Mesendoderm (in vitro differentiated cells): ENCODE measurements at places on chromosomes 7 and 10.

- H3K36me3 ChIP-seq: no peaks in the 10 kb centered on the region
- H3K4me1 ChIP-seq: no peaks in the 10 kb centered on the region
- H3K4me3 ChIP-seq: no peak overlapping the region
- no peaks in the 10 kb centered on the region for H3K27me3 ChIP-seq
- no peak for DNase-seq
Measured at GRCh38 chr7:90599892-90600555, 3.9 kb downstream of the CDK14 start.

DNA sequence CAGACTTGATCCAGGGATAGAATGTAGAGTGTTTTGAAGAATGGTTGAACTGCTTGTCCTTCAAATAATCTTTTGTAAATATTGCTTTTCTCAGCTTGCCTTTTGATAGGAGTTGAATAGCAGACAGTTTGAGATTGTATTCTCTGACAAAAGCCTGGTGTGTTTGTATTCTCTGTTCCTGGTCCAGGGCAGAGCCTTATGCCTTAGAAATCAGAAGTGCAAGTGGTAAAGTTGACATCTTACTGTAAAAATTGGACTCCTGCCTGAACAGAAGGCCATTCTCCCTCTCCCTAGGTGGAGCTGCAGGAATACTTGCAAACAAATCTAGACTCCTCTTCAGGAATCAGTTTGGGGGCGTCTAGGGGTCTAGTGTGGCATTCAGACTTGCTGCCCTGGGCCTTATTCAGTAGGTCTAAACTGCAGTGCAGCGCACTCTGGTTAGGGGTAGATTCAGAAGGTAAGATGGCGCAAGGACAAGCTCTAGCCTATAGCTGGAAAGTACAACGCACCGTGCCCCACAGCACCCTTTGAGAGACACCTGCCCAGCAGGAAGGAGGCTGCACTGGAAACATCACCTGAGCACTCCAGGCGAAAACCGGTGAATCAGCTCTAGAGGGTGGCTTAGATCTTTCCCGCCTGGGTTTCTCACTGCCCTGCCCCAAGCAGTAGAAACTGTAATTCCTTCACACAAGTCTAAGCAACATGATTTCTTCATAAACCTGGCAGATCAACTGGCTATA, 608.5 kb upstream of the GALNT17 start:
- H3K4me3 ChIP-seq: no peak overlapping the region
- H3K36me3 ChIP-seq: no peaks in the 10 kb centered on the region
- DNase-seq: no peak
- H3K27ac ChIP-seq: no peak overlapping the region
- H3K27me3 ChIP-seq: no peaks in the 10 kb centered on the region

GRCh38 chr7:22660293-22660692, 66.7 kb upstream of the IL6 start:
- H3K27ac ChIP-seq: no peak overlapping the region
- DNase-seq: no peak
- H3K27me3 ChIP-seq: no peaks in the 10 kb centered on the region
- H3K4me3 ChIP-seq: no peak overlapping the region
- no peaks in the 10 kb centered on the region for H3K36me3 ChIP-seq

- no peaks in the 10 kb centered on the region for H3K27me3 ChIP-seq
- no peak overlapping the region for H3K4me3 ChIP-seq
- DNase-seq: no peak
- no peaks in the 10 kb centered on the region for H3K4me1 ChIP-seq
- H3K27ac ChIP-seq: no peak overlapping the region
Measured at GRCh38 chr10:71727105-71727737, 7.6 kb upstream of the C10orf105 start.

- no peaks in the 10 kb centered on the region for H3K27me3 ChIP-seq
- H3K36me3 ChIP-seq: no peaks in the 10 kb centered on the region
- no peak overlapping the region for H3K27ac ChIP-seq
- no peaks in the 10 kb centered on the region for H3K4me1 ChIP-seq
- DNase-seq: peak; percentile 44
- H3K4me3 ChIP-seq: no peak overlapping the region
Measured at GRCh38 chr7:81845744-81846241, 75.9 kb upstream of the HGF start.

- no peak overlapping the region for H3K4me3 ChIP-seq
- H3K27ac ChIP-seq: no peak overlapping the region
- DNase-seq: no peak
- no peaks in the 10 kb centered on the region for H3K36me3 ChIP-seq
Measured at GRCh38 chr10:17684537-17684936, 40.6 kb downstream of the STAM start.

DNA sequence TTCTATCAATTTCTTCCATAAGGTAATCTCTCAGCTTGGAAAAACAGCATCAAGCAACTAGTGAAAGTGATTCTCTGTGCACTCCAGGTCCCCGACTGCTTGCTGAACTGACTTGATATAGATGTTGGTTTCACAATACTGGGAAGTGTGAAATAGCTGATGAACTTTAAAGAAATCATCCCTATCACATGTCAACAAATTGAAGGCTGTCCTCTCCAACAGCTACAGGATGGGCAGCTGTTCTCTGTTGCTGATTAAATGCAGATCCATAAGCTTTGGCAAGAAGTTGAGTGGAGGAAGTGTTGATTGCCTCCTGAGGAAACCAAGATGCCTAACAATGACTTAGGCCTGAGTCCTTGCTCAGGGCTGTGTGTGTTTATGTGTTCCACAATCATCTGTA, 130.4 kb upstream of the GDF10 start:
- H3K27ac ChIP-seq: no peak overlapping the region
- H3K4me1 ChIP-seq: no peaks in the 10 kb centered on the region
- H3K36me3 ChIP-seq: no peaks in the 10 kb centered on the region
- peak; percentile 21 for DNase-seq
- no peak overlapping the region for H3K4me3 ChIP-seq

- no peaks in the 10 kb centered on the region for H3K36me3 ChIP-seq
- no peak for DNase-seq
- no peak overlapping the region for H3K27ac ChIP-seq
- no peaks in the 10 kb centered on the region for H3K27me3 ChIP-seq
- no peak overlapping the region for H3K4me3 ChIP-seq
Measured at GRCh38 chr7:78194611-78195010, 396.0 kb downstream of the PHTF2 start.

DNA sequence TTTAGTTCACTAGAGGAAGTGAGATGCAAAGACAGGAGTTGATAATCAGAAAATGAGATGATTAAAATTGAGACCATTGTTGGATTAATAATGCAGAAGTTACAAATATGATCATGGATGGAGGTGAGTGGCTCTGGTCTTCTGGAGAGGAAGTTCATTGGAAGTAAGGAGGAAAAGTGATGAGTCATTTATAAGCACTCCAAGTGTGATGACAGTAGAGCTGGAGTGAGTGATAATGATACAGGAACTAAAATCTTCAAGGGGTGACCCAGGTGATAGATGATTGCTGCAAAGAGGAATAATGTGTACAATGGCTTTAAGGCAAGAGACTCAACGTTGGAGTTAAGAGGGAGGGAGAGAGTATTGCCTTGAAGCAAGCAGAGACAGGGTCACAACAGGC, 20.7 kb downstream of the ZNF32 start:
- no peaks in the 10 kb centered on the region for H3K36me3 ChIP-seq
- no peaks in the 10 kb centered on the region for H3K4me1 ChIP-seq
- H3K27ac ChIP-seq: no peak overlapping the region
- no peak for DNase-seq

DNA sequence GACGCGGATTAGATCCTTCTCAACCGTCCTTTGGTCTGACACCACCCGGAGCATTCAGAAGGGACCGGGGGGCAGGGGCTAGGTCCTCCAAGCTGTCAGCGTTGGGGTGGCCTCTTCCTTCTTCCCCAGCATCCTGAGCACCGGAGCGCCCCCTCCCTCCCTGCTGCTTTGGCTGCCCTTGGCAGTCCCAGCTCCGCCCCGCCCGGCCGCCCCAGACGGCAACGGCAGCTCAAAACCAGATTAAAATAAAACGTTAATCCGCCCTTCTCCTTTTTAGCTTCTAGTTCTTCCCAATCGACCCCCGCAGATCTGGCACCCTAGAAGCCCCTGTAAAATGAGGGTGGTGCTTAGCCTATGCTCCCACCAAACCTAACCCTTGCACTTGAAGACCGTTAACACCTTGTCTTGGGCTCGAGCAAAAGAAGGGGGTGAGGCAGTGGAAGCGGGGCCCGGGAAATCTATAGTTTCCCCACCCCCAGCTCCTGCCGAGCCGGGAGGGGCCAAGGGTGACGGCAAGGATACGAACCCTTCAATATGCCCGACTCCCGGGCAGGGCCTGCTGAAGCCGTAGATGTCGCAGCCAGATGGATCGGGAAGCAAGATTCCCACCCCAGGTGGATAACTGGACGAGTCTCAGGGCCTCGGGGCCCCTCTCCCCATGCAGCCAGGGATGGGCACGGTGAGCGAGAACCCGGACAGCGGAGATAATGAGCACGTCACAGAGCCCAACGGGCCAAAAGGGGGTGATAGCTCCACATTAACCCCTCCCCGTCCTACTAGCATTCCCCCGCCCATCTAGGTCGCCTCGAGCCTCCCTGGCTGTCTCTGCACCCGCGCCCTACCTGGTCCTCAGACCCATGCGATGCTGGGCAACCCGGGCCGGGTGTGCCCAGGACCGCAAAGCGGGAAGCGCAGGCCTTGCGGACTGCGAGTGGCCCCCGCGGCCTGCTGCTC, 169.7 kb downstream of the NRF1 start:
- no peak overlapping the region for H3K27ac ChIP-seq
- H3K4me1 ChIP-seq: peaks cover 2% of the 10 kb centered on the region
- no peak overlapping the region for H3K4me3 ChIP-seq
- DNase-seq: peak; percentile 64

- H3K27me3 ChIP-seq: no peaks in the 10 kb centered on the region
- no peak overlapping the region for H3K27ac ChIP-seq
- H3K4me1 ChIP-seq: no peaks in the 10 kb centered on the region
- no peak overlapping the region for H3K4me3 ChIP-seq
- DNase-seq: no peak
Measured at GRCh38 chr10:131695496-131696165, 205.2 kb upstream of the PPP2R2D start.

- H3K27me3 ChIP-seq: peaks cover 57% of the 10 kb centered on the region
- no peak overlapping the region for H3K27ac ChIP-seq
- DNase-seq: no peak
- H3K4me1 ChIP-seq: peaks cover 3% of the 10 kb centered on the region
- no peaks in the 10 kb centered on the region for H3K36me3 ChIP-seq
Measured at GRCh38 chr10:75408509-75408875, 6.9 kb upstream of the ZNF503 start.

- H3K4me3 ChIP-seq: peak overlapping the region; percentile 38
- DNase-seq: peak; percentile 87
- no peaks in the 10 kb centered on the region for H3K36me3 ChIP-seq
- no peak overlapping the region for H3K27ac ChIP-seq
- peaks cover 4% of the 10 kb centered on the region for H3K27me3 ChIP-seq
Measured at GRCh38 chr10:33334805-33335550, 511 bp upstream of the NRP1 start.

DNA sequence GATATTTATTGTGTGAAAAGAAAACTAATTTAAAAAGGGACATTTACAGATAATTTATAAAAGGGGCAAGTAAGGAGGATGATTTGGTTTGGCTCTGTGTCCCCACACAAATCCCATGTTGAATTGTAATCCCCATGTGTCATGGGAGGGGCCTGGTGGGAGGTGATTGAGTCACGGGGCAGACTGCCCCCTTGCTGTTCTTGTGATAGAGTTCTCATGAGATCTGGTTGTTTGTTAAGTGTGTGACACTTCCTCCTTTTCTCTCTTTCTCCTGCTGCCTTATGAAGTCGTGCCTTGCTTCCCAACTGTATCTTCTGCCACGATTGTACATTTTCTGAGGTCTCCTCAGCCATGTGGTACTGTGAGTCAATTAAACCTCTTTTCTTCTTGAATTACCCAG, 171.0 kb upstream of the SEMA3E start:
- peak; percentile 60 for DNase-seq
- H3K4me3 ChIP-seq: no peak overlapping the region
- H3K4me1 ChIP-seq: no peaks in the 10 kb centered on the region
- no peaks in the 10 kb centered on the region for H3K27me3 ChIP-seq

DNA sequence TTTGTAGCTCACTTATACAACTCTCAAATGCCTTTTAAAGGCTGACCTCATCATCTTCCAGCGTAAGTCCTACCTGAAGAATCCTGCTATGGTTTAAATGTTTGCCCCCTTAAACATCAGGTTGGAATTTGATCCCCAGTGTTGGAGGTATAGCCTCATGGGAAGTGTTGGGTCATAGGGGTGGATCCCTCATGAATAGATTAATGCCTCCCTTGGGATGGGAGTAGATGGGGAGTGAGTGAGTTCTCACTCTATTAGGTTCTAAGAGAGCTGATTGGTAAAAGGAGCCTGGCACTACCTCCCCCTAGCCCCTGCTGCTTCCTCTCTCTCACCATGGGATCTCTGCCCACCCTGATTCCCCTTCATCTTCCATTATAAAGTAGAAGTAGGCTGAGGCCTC, 285.6 kb downstream of the FZD1 start:
- H3K36me3 ChIP-seq: no peaks in the 10 kb centered on the region
- H3K27me3 ChIP-seq: no peaks in the 10 kb centered on the region
- H3K4me1 ChIP-seq: peaks cover 3% of the 10 kb centered on the region
- DNase-seq: no peak

DNA sequence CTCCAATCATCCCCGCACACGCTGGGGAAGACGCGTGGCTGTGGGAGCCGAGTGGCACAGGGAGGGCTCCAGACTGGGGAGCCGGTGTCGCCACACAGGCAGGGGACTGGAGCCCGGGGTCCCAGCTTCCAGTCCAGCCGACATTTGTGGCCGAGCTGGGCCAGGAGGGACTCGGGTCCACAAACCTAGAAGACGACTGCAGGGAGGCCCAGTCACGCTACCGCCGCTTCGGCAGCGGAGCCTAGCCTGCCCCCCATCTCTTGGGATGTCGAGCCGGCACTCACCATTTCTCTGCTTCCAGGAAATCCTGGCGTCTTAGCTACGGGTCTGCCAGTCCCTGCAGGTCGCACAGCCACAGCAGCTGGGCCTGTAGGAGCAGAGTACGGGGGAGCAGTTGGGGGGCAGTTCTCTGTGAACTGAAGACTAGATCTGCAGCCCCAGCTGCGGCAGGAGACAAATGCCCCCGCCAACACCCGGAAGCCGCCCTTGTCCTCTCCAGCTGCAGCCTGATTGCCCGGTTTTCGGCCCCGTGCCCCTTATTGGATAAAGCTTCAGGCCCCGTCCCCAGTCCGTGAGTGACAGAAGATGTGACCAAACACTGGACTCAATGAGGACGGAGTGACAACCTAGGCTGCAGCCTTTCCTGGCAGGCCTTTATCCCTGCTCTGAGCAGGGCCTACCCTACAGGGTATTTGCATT, 270.7 kb downstream of the ZNF33B start:
- H3K4me3 ChIP-seq: no peak overlapping the region
- no peak overlapping the region for H3K27ac ChIP-seq
- no peaks in the 10 kb centered on the region for H3K36me3 ChIP-seq

GRCh38 chr10:62850646-62851045, 34.5 kb upstream of the EGR2 start:
- no peak overlapping the region for H3K4me3 ChIP-seq
- no peaks in the 10 kb centered on the region for H3K36me3 ChIP-seq
- H3K27me3 ChIP-seq: no peaks in the 10 kb centered on the region
- no peak overlapping the region for H3K27ac ChIP-seq

DNA sequence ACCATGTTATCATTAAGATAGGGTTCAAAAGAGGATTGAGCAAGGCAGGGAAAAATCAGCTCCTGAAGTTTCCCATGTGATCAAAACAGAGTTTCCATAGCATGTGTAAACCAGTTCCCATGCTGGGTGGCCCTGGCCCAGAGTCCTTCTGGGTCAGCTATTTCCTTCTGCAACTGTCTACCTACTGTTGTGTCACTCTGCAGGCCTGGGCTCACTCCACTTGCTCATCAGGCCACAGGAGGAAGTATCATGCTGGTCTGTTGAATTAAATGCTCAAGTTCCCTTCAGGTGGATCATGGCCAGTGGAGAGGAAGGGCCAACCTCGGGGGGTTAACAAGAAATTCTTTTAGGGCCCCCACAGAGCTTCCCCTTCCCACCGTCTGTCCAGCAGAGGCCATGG, 104.7 kb downstream of the GFRA1 start:
- no peaks in the 10 kb centered on the region for H3K36me3 ChIP-seq
- H3K27ac ChIP-seq: no peak overlapping the region
- DNase-seq: no peak
